ENCODE measurements at places on chromosomes 7 and 10.

GRCh38 chr7:4270268-4270667 lies 411.8 kb upstream of the FOXK1 start:
- DNase-seq, result no peak

DNA sequence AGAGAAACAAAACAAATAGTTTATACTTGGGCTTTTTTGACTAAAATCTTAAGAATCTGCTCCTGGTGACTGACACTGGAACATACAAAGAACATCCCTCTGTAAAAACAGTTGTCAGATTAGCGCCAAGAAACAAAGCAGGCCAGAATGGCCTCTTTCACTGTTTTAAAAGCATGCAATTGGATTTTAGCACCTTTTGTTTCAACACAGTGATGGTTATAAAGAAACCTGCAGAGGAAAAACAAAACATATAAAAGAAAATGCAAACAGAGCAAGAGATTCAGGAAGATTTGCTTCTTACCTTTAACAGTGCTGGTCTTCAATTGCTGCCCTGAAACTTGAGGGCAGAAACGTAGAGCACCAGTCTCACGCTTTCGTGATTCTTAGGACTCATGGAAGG lies 652.2 kb upstream of the KCND2 start:
- no peak for DNase-seq

DNA sequence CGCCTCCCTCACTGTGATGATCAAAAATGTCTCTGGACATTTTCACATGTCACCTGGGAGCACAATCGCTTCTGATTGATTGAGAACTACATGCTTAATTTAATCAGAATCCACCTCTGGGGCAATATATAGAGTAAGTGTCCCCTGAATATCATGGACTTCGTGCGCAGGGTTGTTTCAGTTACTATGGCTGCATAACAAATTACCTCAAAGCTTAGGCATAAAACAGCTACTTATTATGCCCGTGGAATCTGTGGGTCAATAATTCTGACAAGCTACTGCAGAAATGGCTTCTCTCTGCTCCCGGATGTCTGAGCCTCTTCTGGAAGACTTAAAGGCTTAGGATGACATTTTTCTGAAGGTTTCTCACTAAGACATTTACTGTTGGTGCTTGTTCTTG lies 334.4 kb downstream of the GPR158 start:
- DNase-seq, result no peak

DNA sequence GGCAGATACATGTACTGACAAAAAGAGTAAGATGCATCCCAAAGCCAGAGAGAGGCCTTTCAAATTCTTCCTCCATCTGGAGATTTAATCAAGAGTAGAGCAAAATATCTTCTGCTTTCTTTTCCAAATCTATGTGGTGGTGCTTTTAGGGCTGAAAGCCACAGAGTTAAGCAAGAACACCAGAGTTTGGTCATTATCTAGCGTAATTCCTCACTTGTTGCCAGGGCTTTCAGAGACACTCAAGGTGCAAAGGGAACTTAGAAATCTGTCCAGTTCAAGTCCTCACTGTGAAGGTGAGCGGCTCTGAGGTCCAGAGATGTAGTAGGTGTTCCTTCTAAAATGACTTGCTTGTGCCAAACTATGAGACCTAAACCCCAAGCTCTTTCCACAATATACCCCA lies 10.9 kb upstream of the NFE2L3 start:
- DNase-seq, result no peak

- peak; percentile 65 for DNase-seq
These were observed 136.5 kb downstream of the EPC1 start for GRCh38 chr10:32210306-32211045.

- DNase-seq, result no peak
These were observed 276.8 kb upstream of the RNF32 start for GRCh38 chr7:156363751-156364150.

DNA sequence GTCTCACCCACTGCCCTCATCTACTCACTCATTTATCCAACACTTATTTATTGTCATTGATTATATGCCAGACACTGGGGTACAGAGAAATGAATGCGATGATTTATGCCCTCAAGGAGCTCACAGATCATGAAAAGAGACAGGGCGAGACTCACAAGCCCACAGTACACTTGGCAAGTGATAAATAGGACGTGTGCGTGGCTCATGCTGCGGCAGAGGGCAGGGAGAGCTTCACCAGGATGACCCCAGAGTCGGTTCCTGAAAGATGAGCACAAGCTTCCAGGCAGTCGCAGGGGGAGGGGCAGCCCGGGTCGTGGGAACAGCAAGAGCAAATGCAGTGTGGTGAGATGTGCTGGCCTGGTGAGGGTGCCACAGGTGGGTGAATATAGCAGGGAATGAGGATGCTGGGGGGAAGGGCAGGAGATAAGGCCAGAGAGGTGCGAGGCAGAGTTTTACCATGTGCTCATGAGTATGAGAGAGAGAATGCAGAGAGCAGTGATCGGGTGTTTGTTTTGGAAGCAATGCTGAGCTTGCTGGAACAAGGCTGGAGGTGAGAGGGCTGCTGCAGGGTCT lies 70.9 kb downstream of the ATXN7L1 start:
- DNase-seq, result no peak

GRCh38 chr10:83045731-83046130 lies 1093.6 kb upstream of the GHITM start:
- DNase-seq, result no peak

GRCh38 chr10:104250371-104250770 lies 4.3 kb upstream of the GSTO1 start:
- no peak for DNase-seq

DNA sequence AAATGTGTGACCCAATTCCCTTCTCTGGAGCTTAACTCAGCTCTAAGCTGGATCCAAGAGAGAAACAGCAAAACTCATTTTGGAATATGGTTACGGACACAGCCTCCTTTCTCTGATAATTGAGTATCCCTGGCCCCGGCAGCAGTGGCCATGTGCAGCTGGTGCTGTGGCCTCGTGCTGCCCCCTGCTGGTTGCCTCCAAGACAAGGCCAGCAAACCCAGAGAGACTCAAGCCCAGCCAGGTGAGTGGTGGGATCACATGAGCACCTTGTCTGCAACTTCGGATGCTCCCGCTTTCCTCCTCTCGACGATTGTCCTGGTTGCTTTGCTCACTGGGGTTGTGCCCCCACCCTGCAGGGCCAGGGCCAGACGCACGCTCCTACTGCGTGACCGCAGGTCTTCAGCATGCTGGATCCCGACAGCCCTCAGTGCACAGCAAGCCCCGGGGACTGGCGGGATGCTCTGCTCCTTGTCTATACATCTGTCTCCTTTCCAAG lies 19.4 kb downstream of the SFTPD start:
- peak; percentile 78 for DNase-seq

DNA sequence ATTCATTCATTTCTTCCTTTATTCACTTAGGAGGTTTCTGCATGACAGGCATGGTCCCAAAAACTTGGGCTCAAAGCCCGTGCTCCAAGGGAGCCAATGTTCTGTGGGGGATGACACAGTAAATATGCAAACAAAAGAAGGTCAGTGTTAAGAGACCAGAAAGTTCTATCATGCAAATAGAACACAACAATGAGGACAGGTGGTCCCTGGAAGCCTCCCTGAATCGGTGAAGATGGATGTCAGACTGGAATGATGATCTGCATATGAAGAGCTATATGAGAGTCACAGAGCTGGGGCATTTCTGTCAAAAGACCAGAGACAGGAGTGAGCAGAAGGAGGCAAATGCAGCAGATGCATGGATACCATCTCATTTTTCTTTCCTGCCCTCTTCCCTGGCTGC lies 129.0 kb downstream of the ABCA13 start:
- DNase-seq, result no peak

GRCh38 chr7:156034397-156034796 lies 222.1 kb upstream of the SHH start:
- no peak for DNase-seq

DNA sequence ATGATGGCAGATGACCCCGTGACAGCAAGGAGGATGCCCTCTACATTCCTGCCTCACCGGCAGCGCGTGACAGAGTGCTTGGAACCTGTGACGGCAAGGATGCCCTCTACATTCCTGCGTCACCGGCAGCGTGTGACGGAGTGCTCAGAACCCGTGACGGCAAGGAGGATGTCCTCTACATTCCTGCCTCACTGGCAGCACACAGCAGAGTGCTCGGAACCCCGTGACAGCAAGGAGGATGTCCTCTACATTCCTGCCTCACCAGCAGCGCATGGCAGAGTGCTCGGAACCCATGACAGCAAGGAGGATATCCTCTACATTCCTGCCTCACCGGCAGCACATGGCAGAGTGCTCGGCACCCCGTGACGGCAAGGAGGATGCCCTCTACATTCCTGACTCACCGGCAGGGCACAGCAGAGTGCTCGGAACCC lies 231.0 kb downstream of the DIP2C start:
- DNase-seq, result no peak

DNA sequence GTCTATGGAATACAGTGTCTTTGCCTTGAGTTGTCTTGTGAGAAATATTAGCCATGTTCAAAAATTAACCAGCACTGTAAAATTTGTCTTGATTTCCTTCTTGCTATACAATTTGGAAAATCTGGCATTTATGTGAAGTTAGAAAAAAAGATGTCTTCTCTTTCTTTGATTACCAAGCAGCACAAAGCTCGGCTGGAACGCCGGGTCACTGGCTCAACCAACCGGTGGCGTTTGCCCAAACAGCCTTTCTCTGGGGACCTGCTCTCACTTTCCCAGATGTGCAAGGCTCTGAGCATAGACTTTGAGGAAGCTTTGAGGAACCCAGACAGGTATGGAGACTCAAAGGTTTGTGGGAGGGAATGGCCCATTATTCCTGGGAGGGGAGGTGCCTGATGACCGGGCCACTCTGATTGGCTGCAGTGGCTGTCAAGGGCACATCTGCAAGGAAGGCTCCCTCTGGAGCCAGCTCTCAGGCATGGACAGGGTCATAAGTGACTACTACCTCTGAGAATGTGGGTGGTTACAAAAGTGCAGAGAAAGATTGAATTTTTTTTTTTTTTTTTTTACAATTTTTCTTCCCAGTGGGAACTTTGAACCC lies 5.6 kb downstream of the BTBD16 start:
- no peak for DNase-seq

DNA sequence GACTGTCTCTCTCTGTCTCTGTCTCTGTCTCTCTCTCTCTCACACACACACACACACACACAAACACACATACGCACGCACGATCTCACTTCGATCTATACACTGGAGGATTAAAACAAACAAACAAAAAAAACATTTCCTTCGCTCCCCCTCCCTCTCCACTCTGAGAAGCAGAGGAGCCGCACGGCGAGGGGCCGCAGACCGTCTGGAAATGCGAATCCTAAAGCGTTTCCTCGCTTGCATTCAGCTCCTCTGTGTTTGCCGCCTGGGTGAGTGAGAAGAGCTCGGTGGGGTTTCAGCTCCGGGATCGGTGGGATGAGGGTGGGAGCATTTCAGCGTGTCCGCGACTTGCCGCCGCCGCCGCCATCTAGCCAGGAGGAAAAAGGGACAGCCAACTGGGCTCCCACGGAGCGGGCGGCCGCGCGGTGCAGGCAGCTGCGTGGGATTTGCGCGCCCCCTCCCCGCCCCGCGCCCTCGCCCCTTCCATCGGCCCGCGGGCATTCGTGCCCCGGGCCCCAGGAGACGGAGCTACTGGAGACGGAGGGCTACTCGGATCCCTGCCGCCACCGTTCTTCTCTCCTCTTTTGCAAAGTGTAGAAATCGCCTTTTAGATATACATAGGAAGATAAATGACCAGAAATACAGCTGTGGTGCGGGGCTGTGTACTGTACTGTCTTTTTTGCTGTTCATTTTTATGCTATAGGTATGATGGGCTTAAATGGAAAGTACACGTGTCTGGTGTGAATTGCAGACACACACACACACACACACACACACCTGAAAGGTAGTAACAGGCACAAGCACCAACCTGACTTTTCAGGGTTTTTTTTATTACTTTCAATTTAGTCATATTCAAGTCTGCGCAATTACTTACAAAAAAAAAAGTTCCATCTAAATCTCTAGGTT lies 581 bp downstream of the PTPRZ1 start:
- DNase-seq, result peak; percentile 70

- DNase-seq, result no peak
These were observed 239.1 kb upstream of the NRP1 start for GRCh38 chr10:33573606-33574005.

- no peak for DNase-seq
These were observed 2.7 kb upstream of the ZCCHC24 start for GRCh38 chr10:79447911-79448731.

GRCh38 chr10:63727636-63728035 lies 206.4 kb downstream of the REEP3 start:
- DNase-seq, result no peak

DNA sequence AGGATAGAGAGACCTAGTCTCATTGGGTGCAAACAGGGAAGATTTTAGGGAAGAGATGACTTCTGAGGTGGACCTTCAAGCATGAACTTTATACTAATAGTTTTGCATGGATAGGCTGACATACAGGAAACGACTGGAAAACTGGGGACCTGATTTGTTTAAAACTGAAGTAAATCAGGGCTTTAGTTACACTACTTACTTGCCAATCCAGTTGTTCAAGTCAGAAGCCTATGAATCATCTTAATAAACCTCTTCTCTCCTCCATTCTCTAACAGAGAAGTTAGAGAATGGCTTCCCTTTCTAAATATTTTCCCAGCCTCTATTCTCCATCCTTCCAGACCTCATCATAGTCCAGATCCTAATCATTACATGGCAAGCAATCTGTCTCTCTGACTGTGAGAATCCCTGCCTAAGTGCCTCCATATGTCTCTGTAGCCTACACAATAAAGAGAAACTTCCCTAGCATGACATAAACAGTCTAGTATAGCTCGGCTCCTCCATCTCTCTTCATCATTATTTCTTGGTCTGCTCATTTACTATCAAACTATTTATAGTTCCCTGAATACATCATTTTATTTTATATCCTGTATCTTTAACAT lies 55.8 kb downstream of the PRKG1 start:
- DNase-seq, result no peak

DNA sequence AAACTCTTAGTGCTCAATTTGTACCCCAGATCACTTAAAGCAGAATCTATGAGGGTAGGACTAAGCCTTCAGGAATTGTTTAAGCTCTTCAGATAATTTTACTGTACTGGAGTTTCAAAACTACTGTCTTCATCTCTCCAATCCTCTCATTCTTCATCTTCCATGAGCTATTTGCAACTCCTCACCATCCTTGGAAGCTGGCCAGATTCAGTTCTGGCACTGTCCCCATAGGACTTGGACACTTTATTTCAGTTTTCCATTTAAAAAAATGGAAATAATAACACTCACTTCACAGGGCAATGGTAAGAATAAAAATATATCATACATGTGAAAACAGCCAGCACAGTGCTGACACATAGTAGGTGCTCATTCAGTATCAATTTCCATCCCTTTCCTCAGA lies 74.6 kb downstream of the PPP1R17 start:
- no peak for DNase-seq
